Right ventricle myocardium superior (tissue), 1 donor: ENCODE measurements at places on chromosomes 6 and 20. TPM values are rescaled to one million over a fixed set of nuclear protein-coding genes. Genes with fewer than 3 reads are reported as not detected.

DNA sequence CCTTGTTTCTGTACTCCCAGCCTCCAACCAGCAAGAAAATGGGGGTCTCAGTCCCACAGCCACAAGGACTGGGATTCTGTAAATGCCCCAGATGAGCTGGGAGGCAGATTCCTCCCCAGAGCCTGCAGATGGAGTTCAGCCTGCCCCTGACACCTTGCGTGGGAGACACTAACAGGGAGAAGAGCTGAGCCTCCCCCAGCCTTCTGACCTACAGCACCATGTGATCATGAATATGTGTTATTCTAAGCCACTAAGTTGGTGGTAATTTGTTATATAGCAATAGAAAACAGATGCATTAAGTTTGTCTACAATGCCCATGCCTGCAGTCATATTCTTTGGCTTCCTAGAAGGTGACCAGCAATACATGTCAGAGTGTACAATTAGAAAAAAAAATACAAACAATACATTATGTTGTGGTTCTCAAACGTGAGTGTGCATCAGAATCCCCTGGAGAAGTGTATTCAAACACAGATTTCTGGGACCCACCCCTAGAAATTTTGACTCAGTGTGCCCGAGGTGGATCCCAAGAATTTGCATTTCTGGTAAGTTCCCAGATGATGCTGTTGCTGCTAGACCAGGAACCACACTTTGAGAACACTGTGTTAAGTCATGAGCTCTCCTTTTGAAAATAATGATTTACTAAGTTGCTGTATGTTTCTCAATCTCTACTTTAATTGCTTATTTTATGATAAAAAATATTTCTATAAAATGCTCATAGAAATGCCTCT, 39.9 kb downstream of the SLC22A3 start:
- DNase-seq = no peak

- no peak for DNase-seq
Measured at GRCh38 chr6:54010340-54011276, 100.6 kb upstream of the MLIP start.

The HCRTR2 gene
- not detected for total RNA-seq

The COL12A1 gene
- 10.7 TPM for total RNA-seq

The TMEM151B gene
- total RNA-seq = not detected
